ENCODE measurements at places on chromosomes 6 and 20.

DNA sequence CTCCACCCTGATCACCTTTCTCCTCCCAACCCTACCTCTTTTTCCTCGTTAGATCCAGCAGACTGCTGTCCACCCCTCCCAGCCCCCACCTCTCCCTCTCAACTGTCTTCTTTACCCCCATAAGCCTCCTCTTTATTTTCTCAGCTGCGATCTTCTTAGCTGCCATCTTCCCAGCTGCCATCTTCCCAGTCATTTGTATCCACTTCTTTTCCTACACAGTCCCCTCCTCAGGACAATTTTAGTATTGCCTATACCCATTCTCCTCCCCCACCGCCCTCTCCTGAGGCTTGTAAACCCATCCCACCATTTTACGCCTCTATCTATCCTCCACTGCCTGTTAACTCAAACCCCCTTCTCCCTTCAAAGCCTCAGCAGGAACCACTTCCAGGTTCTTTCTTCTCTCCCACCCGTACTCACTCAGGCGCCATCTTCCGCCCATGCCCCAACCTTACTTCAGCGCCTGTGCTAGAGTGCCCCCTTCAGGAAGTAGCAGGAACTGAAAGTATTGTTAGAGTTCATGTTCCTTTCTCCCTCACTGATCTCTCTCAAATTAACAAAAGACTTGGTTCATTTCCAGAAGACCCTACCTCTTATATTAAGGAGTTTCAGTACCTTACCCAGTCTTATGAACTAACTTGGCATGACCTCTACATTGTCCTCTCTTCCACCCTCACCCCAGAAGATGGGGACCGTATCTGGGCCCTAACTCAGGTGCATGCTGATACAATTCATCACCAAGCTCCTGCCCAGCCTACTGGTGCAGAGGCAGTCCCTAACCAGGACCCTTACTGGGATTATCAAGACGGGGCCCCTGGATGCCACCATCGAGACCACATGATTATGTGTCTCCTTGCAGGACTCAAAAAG is 236.0 kb downstream of the ADGRG6 start:
- DNase-seq: no peak

GRCh38 chr20:37280403-37280802 is 9.1 kb upstream of the MANBAL start:
- DNase-seq: no peak

GRCh38 chr20:23272176-23273029 is 78.2 kb upstream of the NXT1 start:
- no peak for DNase-seq

DNA sequence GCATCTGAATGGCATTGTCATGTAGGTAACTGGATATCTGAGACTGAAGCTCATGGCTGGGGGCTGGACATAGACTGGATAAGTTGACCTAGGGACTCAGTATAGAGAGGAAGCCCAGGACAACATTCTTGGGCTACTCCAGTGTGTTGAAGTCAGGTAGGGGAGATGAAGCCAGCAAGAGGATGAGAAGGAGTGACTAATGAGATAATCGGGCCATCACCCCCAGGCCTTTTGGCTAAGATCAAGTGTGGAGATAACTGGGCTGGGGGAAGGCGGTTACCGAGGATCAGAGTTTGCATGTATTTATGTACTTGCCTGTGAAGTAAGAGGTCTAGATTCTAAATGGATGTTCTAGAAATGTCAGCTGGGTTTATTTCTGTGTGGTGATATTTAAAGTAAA is 73.4 kb downstream of the ELOVL2 start:
- no peak for DNase-seq

DNA sequence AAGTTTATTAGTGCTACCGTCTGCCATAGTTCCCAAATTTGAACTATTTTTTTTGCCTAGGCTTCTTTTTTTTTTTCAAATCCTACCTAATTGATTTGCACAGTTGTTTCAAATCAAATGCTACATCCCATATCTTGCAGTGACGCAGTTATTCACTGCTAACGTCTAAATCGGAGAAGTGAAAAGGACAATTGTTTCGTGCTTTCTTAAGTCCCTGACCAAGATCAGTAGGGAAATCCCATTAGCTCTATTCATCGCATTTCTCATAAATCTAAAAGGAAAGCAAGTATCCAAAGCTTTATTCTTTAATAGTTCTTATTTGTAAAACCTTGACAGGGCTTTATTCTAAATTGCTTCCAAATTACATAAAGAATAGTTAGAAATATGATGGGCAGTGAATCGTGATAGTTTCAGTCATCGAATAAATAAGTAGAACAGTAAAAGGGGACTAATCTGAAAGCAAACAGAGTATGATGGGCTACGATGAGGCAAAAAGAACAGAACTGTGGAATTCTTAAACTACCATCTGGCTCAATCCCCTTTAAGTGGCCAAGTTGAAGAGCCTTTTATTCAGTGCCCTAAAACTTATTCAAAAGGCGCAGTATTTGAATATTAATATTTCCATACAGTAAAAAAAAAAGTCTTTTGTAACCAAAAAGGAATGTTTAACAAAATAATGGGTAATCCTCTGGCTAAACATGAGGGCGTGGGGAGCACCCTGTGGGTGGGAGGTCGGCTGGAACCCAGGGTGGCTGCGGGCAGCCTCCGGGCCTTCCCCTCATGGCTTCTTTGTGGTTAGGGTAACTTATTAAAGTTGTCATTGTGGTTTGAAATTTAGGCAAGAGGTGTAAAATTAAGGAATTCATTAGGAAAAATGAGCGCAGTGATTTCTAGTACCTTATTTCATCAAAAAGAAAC is 3.0 kb upstream of the ARID1B start:
- no peak for DNase-seq

- no peak for DNase-seq
Measured at GRCh38 chr6:42295677-42296076, 78.0 kb upstream of the MRPS10 start.

DNA sequence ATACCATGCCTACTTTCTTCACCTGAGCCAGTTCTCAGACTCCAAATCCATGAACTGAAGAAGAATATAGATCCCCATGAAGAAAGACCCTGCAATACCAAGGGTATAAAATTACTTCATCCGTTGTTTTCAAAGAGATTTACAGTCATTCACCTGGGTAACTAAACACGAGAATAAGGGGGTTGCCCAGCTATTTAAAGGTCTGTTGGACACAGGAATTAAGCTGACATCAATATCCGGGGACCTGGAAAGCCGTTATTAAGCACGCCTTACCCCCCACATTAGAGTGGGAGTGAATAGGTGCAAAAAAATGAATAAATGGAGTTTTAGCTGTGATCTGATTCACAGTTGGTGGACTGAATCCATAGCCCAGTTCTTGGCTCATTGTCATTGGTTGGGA is 28.9 kb downstream of the CLVS2 start:
- DNase-seq: no peak

- DNase-seq: no peak
Measured at GRCh38 chr20:44587035-44587980, 4.9 kb downstream of the PKIG start.

GRCh38 chr20:41617059-41617901 is 897 bp downstream of the CHD6 start:
- peak; percentile 30 for DNase-seq

GRCh38 chr20:11103866-11104265 is 430.1 kb upstream of the JAG1 start:
- no peak for DNase-seq

DNA sequence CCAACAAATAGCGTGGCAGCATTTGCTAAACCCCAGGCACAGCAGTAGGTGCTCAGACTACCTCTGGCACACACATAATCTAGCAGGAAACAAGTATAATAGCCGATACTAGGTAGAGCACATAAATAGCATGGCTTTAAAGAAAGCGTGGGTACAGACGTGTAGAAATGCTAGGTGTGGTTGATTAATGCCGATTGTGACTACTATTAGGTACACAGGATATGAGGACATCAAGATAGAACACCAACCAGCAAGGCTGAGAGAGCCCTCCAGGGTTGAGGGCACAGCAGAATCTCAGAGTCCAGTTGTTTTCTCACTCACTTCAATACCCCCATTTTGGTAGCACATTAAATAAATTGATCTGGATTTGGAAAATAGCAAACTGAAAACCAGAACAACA is 100.5 kb downstream of the PKHD1 start:
- DNase-seq: no peak
